NCI-H510A treated with DMSO at 0.1 percent for 48 hours (cell line): ENCODE measurements at places on chromosomes 1 and 21.

- no peak for DNase-seq
Observed at GRCh38 chr1:212513586-212513985, 80.9 kb downstream of the NENF start.

DNA sequence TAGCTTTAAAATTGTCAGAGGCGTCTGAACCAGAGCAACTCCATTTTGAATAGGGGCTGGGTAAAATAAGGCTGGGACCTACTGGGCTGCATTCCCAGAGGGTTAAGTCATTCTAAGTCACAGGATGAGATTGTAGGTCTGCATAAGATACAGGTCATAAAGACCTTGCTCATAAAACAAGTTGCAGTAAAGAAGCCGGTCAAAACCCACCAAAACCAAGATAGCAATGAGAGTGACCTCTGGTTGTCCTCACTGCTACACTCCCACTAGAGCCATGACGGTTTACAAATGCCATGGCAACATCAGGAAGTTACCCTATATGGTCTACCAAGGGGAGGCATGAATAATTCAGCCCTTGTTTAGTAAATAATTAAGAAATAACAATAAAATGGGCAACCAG, 143.6 kb downstream of the GABPA start:
- DNase-seq = no peak

GRCh38 chr1:79283451-79283850, 276.9 kb upstream of the ADGRL4 start:
- DNase-seq = no peak

- no peak for DNase-seq
Observed at GRCh38 chr1:247322849-247323586, 8.6 kb downstream of the ZNF496 start.

GRCh38 chr1:89273324-89273778, 691 bp upstream of the GBP5 start:
- no peak for DNase-seq

DNA sequence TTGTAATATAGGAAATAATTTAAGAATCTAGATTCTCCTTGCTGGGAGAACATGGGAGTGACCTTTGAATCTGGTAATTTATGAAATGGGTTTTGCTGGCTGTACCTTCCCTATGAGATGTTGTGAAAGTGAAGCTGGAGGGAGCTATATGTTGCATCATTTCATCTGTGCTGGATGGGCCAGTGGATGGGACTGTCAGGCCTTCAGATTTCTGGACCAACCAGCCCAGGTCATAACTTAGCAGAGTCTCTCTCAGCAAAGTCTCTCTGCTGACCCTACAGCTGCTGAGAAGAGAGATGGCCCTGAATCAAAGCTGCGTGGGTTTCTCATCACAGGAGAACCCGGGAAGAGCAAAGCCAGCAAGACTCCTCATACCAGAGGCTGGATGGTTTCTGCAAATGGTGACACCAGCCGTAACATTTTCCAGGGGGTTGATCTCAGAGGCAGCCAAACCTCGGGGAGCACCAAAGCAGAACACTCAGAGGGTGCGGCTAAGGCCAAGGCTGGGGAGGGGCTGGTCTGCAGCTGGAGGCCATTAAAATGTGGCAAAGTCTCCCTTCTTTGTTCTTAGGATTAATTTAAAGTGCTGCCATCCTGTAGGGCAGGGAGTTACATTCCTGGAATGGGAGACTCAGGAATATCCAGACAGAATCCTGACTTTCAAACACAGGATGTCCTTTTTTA, 18.2 kb upstream of the PTGFRN start:
- DNase-seq = no peak

DNA sequence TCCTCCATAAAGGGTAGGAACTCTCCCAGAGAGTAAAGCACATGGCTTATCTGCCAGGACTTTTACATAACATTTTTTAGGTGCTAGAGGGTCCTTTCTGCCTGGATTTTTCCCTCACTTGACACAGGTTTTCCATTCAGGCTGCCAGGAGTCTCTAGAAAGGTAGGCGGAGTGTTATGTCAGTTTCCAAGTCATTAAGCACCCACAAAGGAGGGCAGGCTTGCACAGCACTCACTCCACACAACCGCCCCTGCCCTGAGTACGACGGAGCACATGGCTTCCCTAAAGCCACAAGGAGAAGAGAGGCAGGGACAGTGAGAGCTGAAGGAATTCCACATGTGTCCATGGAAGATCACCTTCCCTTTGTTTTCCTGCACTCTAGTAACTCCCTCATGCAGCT, 55.7 kb downstream of the CAPZB start:
- peak; percentile 62 for DNase-seq

- peak; percentile 90 for DNase-seq
Observed at GRCh38 chr1:183548116-183548515, 42.1 kb downstream of the NCF2 start.

DNA sequence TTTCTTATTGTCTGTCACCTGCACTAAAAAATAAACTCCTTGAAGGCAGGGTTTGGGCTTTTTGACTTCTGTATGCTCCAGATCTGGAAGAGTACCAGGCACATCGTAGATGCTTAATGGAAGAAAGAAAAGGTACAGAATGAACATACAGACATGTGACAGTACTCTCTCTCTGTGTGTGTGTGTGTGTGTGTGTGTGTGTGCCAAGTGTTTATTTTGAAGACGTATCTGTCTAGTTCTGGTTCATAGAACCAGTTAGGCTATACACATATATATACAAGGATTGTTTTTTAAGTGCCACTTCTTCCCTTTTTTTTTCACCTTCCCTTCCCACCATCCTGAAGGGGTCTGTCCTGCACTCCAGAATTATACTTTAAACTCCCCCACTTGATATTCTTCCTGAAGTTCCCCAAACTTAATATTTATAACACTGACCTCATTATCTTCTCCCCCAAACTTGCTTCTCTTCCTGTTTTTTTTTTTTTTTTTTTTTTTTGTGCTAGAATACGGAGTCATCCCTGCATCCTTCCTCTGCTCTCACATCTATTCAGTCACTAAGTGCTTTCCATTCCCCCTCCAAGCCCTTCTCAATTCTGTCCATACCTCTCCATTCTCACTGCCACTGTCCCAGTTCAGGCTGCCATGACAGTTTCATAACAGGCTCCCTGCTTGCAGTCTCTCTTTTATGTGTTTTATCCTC, 5.4 kb upstream of the KCNA3 start:
- DNase-seq = no peak

DNA sequence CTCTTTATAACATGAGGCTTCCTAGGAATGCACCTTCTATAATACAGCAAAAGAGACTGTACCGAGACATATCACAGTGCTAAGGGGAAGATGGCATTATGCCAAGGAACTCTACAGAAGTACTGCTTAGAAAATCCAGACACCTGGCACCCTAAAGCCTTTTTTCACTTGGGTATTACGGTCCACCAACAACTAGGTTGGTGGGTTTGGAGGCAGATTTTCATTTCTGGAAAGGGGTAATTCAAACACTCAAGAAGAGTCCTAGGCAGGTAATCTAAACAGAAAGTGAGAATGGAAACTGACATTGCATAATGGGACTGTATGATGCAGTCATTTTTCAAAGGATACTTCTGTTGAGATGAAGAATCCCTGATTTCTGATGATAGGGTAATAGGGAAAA, 19.6 kb downstream of the SCMH1 start:
- peak; percentile 88 for DNase-seq

DNA sequence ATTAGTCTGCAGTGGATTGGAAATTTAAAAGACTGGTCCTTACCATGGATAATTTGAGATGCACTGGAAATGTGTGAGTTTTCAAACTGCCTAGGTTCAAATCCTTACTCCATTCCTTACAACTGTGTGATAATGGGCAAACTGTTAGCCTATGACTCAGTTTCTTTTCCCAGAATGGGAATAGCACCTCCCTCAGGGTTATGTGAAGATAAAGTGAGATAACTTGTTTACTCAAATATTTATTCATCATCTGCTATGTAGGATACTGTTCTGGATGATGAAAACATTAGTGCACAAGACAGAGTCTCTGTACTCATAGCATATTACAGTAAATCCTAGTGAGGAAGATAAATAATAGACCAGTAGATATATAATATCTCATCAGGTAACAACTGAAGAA, 28.6 kb downstream of the LRIG2 start:
- no peak for DNase-seq

DNA sequence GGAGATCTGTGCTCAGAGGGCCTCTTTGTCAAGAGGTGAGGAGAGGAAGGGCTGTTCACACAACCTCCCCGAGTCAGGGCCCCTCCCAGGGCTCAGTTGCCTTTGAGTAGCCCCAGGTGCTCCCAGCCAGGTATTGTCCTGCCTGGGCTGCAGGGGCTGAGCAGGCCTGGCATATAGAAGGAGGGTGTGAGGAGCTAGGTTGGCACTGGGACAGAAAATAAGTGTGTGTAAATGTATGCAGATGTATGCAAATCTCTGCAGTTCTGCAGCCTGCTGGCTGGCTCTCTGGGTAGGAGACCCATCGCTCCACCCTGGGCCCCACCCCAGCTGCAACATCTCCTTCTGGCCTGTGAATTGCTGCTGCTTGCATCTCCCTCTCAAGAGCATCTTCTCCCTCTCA, 52.4 kb downstream of the NAV1 start:
- peak; percentile 38 for DNase-seq

DNA sequence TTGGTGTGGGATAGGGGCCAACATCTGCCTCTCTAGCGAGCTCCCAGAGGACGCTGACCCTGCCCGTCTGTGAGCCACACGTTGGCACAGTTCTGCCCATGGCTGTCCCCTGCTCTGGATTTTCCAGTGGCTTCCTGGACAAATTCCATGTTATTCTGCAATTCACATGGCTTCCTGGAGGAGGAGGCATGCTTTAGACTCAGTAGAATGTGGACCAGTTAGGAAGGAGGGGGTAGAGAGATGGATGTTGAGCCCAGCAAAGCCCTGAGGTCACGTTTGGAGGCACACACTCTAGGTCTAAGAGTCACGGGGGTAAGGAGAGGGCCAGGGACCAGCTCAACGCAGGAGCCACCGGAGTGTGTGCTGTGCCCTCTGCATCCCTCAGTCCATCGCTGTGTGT, 12.2 kb downstream of the COL8A2 start:
- DNase-seq = no peak

DNA sequence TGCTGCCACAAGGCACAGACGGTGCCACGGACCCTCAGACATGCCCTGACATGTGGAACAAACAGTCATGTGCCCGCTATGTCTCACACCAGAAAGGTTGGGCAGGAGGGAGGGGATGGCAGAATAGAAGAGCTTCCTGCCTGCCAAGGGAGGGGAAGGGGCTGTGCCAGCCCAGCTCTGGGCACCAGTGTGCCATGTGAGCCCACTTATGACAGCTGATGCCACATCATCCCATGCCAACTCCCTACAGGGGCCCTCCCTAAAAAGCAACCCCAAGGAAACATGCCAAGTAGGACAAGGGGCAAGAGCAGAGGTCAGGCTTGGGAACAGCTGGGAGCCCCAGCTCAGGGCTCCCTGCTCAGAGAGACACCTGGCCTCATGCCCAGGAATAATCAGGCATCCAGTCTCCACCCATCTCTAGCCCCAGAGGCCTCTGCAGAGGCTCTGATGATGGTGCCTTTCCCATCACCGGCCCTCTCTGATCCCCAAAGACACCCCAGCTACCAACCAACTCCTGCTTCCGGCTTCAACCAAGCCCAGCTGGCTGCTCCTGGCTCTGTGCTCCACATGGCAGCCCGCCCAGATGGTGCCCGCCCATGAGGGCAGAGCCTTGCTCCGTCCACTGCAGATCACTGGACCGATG, 10.3 kb downstream of the ADGRB2 start:
- DNase-seq = peak; percentile 28

- no peak for DNase-seq
Observed at GRCh38 chr1:174008269-174008668, 13.9 kb downstream of the RC3H1 start.

DNA sequence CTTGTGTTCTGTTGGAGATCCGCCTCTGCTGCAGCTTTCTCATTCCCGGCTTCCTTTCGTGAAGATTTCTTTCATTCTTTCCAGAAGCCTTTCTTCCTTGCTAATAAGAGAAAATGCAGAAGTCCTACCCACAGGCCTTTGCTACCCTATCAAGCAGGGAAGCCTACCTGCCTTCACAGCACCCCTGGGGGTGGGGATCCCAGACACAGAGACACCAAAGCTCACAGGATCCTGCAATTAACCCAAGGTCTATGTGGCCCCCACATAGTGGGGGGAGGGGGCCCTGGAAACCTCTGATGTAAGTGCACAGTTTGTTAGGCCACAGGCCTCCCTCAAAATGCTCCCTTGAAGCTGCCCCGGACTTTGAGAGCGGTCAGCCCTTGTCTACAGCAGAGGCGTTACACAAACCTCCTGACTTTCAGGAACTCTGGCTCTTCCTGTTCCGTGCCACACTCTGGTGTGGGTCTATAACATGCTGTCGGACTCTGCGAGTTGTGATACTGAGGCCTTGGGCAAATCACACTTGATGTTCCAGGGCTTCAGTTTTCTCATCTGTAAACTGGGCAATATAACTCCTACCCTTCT, 31.2 kb downstream of the NKAIN1 start:
- no peak for DNase-seq

- DNase-seq = peak; percentile 33
Observed at GRCh38 chr1:116377541-116378529, 4.8 kb downstream of the ATP1A1 start.

GRCh38 chr1:197393105-197393504, 125.1 kb downstream of the CRB1 start:
- DNase-seq = no peak

GRCh38 chr1:85109475-85109874, 61.2 kb upstream of the MCOLN3 start:
- DNase-seq = peak; percentile 85

DNA sequence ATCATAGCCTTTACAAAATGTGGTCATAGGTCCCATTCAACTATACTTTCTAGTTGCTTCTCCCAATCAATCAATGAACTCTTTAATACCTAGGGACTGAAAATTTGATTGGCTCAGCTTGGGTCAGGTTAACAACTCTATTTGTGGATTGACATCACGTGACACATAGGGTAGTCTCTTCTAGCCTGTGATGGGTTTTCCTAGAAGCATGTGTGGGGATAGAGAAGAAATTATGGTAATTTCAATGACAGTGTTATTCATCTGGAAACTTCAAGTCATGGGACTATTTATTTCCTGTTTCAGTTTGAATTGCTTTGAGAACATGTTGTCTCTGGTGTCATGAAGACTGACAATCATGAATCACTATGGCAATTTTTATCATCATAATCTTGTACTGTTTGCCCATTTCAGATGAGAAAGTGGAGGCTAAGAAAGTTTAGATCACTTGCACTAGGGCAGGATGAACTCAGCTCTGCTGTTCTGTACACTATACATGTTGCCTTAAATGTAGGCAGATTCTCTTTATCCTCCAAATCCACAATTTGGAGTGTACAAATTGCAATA, 529.9 kb upstream of the BEND5 start:
- DNase-seq = no peak

DNA sequence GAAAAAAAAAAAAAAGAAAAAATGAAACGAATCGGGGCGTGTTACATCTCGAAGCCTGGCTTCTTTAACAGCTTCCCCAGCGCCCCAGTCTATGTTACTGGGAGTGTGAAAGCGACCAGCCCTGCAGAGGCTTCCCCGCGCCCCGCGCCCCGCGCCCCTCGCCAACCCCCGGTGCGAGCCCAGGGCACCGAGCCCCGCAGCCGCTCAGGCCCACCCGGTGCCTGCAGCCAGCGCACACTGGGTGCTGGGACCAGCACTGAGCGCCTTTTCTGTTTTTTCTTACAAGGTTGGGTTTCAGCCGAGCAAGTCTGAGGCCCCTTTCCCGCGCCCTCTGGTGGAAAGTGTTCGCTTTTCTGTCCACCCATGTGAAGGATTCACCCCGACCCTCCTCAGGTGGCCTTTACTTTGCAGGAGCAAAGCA, 42.1 kb upstream of the ZNF496 start:
- DNase-seq = no peak

GRCh38 chr1:93844262-93845045, 34.6 kb downstream of the DNTTIP2 start:
- DNase-seq = peak; percentile 95
